Transverse colon (tissue), 4 donors: ENCODE measurements at places on chromosomes 12 and 14.

- no peaks in the 10 kb centered on the region for H3K27me3 ChIP-seq
- H3K4me3 ChIP-seq, result no peak overlapping the region
- peaks cover 15% of the 10 kb centered on the region for H3K4me1 ChIP-seq
- H3K36me3 ChIP-seq, result no peaks in the 10 kb centered on the region
- no peak for DNase-seq
- H3K27ac ChIP-seq, result no peak overlapping the region
These were observed 86.4 kb upstream of the GPR68 start for GRCh38 chr14:91330856-91331255.

DNA sequence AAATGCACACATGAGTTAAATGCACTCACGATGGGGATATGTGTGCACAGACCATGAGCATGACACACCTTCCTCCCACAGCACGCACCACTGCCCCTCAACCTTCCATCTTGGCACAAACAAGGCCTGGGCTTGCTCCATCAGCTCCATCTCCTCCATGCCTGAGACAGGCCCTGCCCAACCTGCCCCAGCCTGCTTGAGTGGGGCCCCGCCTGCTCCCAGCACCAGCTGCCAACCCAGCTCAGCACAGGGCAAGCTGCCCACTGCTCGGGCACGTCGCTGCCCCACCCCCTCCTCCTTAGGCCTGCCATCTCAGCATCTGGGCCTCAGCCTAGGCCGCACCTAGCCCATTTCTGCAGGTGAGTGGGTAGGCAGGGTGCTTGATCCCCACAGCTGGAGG, 27.6 kb upstream of the KRT78 start:
- H3K4me3 ChIP-seq, result no peak overlapping the region
- peaks cover 4% of the 10 kb centered on the region for H3K27me3 ChIP-seq
- peaks cover 58% of the 10 kb centered on the region for H3K4me1 ChIP-seq
- H3K36me3 ChIP-seq, result no peaks in the 10 kb centered on the region
- no peak overlapping the region for H3K27ac ChIP-seq

- DNase-seq, result no peak
- no peak overlapping the region for H3K4me3 ChIP-seq
- no peaks in the 10 kb centered on the region for H3K4me1 ChIP-seq
These were observed 108.2 kb downstream of the PRICKLE1 start for GRCh38 chr12:42481368-42481767.

GRCh38 chr12:95130096-95130495, 56.7 kb upstream of the NR2C1 start:
- no peak overlapping the region for H3K27ac ChIP-seq
- no peaks in the 10 kb centered on the region for H3K4me1 ChIP-seq
- H3K27me3 ChIP-seq, result no peaks in the 10 kb centered on the region
- DNase-seq, result no peak
- no peaks in the 10 kb centered on the region for H3K36me3 ChIP-seq
- no peak overlapping the region for H3K4me3 ChIP-seq

DNA sequence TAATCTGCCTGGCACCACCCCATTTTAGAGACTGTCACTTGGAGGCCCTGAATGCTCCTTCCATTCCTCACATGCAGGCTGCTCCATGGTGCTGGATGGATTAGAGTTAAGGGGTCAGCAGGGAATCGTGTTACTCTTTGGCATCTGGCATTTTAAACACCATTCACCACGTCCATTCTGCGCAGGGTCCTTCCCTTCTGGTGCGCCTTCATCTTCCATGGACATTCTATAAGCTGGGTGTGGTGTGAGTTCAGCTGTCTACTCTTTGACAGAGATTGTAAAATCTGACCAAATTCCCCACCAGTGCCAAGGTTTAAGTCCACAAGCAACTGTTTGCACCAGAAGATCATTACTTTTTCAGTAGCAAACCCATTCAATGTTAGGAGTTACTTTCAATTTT, 47.8 kb downstream of the GIT2 start:
- peaks cover 2% of the 10 kb centered on the region for H3K36me3 ChIP-seq
- H3K4me1 ChIP-seq, result peaks cover 29% of the 10 kb centered on the region
- peak overlapping the region; percentile 55 for H3K27ac ChIP-seq
- DNase-seq, result no peak
- no peaks in the 10 kb centered on the region for H3K27me3 ChIP-seq
- H3K4me3 ChIP-seq, result no peak overlapping the region
